ENCODE measurements at places on chromosomes 3 and 15.

DNA sequence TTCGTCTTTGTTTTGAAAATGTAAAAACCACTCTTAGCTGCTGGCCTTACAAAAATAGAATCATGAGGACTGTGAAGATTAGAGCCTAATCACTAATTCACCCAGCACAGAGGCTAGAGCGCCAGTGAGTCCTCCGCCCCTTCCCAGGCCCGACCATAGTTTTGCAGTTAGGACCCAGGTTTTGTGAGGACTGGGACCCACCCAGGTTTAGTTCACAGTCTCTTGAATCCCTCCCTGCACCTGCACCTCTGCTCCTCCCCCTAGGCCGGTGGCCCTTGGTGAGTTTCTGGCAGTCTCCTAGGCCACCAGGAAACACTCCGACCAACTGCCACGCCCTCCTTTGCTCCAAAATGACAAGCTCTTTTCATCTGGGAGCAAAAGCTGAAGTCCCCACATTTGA, 136.0 kb upstream of the CCDC54 start:
- peak; percentile 7 for DNase-seq

GRCh38 chr3:194503081-194503531, 16.3 kb upstream of the ATP13A3 start:
- DNase-seq: no peak

- peak; percentile 51 for DNase-seq
Measured at GRCh38 chr3:4656059-4656458, 162.9 kb downstream of the ITPR1 start.

- DNase-seq: no peak
Measured at GRCh38 chr3:126053513-126053912, 30.4 kb downstream of the SLC41A3 start.

DNA sequence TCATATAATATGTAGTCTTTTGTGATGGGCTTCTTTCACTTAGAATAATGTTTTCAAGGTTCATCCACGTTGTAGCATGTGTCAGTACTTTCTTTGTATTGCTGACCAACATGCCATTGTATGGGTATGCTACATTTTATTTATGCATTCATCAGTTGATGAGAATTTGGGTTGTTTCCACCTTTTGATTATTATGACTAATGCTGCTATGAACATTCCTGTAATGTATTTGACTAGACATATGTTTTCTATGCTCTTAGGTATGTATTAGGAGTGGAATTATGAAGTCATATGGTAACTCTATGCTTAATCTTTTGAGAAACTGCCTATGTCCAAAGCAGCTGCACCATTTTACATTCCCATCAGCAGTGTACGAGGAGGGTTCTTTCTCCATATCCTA, 3.2 kb upstream of the PODXL2 start:
- DNase-seq: no peak

DNA sequence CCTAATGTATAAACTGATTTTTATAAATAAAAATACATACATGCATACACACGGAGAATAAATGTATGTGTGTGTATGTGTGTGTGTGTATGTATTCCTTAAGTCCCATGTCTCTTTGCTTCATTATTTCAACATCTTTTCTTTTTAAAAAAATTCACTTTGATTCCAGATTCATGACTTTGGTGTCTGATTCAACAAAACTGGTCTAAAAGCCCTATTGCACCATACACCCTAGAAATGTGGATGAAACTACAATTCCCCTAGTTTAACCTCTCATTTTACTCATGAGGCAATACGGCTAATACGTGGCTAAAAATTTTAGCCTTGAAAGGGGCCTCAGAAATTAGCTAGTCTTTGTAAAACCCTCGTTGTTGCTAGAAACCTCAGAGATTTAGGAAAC, 228.1 kb downstream of the ADAMTS9 start:
- DNase-seq: no peak

DNA sequence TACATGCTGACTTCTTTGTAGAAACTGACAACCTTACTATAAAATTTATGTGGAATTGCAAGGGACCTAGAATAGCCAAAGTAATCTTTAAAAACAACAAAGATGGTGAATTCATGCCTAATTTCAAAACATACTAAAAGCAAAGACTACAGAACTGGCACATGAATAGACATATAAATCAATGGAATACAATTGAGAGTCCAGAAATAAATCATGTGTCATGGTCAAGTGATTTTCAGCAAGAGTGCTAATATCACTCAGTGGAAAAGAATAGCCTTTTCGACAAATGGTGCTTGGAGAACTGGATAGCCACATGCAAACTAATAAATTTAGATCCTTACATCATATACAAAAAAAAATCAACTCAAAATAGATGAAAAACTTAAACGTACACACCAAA, 8.7 kb downstream of the IMPG2 start:
- DNase-seq: no peak

GRCh38 chr3:138817695-138818094, 17.0 kb downstream of the PIK3CB start:
- no peak for DNase-seq
